ENCODE measurements at places on chromosomes 16 and 17.

GRCh38 chr17:1484676-1485422, 7.6 kb downstream of the MYO1C start:
- peak; percentile 71 for DNase-seq

GRCh38 chr17:68343976-68344375, 52.7 kb downstream of the ARSG start:
- no peak for DNase-seq

- DNase-seq, result no peak
Observed at GRCh38 chr16:31414706-31415105, 13.5 kb downstream of the COX6A2 start.

DNA sequence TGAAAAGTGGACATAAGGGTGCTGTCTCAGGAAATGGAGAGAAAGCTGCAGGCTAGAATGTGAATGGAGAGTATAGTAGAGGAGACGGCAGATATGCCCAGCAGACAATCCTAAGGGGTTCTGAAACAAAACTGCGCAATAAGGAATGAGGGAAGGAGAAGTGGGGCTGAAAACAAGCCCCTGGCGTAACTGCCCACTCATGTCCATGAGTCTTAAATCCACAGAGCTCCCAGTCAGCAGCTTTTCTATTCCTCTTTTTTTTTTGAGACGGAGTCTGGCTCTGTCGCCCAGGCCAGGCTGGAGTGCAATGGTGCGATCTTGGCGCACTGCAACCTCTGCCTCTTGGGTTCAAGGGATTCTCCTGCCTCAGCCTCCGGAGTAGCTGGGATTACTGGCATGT, 5.9 kb downstream of the STRADA start:
- DNase-seq, result no peak

- DNase-seq, result no peak
Observed at GRCh38 chr17:3990386-3991127, 26.3 kb upstream of the ATP2A3 start.

DNA sequence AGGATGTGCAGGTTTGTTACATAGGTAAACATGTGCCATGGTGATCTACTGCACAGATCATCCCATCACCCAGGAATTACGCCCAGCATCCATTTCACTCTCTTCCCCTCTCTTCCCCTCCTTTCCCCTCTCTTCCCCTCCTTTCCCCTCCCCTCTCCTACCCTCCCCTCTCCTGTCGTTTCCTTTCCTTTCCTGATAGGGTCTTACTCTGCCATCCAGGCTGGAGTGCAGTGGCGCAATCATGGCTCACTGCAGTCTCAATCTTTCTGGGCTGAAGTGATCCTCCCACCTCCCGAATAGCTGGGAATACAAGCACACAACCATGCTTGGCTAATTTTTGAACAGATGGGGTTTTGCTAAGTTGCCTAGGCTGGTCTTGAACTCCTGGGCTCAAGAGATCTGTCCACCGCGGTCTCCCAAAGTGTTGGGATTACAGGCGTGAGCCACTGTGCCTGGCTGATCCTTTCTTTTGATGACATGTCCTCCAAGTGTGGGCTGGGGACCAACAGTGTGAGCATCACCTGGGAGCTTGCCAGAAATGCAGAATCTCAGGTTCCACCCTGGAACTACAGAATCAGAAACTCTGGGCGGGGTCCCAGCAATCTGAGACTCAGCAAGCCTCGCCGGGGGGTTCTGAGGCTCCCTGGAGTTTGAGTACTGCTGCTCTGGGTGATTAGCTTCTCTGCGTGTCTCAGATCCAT, 10.8 kb downstream of the ATP2C2 start:
- no peak for DNase-seq

Data from AG08396 (cell line).